ENCODE measurements at places on chromosomes 12 and 14.

- peak; percentile 60 for DNase-seq
Observed at GRCh38 chr12:26122681-26123481, 2.0 kb downstream of the BHLHE41 start.

DNA sequence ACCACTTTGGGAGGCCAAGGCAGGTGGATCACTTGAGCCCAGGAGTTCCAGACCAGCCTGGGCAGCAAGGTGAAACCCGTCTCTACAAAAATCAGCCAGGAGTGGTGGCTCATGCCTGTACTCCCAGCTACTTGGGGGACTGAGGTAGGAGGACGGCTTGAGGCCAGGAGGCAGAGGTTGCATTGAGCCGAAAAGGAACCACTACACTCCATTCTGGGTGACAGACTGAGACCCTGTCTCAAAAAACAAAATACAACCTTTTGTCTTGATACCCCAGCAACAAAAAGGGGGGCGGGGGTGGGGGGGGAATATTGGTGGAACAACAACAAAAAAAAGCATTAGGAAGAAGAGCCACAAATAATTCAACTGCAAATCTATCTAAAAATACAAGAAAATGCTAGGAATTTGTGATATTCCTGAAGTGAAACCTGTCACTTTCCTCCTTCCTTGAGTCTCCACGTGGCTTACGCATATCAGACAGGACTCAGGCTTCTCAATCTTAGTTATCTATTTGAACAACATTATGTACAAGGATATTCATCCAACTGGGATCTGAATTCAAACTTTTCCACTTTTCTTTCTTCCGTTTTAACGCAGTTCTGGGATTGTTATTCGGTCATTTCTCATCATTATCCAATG is 1.3 kb downstream of the R3HDM2 start:
- no peak for DNase-seq

GRCh38 chr12:92968176-92968813 is 39.2 kb upstream of the EEA1 start:
- no peak for DNase-seq

DNA sequence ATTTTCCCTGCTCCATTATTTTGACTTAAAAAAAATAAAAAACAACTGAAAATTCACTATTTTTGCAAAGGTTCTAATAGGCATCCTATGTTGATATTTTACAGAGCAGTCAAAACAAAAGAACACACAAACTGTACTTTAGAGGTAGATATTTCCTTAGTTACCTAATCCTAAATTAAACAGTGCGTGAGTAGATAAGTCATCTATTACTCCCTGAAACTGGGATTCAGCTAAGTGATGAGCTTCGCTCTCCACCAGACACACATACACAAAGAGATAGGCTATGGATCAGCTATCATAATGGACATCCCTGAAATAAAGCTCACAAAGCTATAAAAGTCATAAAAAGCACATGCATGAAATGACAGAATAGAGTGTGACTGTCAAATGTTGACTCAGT is 398.7 kb downstream of the SOX5 start:
- no peak for DNase-seq

DNA sequence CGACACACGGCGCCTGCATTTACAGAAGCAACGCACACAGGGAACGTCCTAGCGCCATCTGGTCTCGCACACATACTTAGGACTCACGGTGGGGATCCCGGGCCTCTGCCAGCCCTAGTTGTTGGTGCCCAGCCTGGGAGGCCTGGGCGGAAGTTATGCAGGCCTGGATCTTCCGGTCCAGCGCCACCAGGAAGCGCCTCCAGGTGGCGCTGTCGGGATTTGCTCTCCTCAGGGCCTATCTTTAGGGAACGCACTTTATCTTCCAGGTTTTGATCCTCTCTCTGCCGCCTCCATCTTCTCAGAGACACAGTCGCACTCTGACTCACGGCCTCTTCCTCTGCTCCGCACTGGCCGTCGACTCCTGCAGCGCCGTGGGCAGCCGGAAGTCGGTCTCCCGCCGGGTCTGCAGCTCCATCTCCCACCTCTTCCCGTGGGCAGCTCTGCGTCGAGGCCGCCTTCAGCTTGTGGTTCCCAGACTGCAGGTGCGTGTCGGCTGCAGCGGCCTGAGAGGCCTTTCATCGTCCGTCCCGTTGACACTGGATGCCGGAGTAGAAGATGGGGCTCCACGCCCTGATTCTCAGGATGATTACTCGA is 760.4 kb downstream of the TMEM121 start:
- no peak for DNase-seq

DNA sequence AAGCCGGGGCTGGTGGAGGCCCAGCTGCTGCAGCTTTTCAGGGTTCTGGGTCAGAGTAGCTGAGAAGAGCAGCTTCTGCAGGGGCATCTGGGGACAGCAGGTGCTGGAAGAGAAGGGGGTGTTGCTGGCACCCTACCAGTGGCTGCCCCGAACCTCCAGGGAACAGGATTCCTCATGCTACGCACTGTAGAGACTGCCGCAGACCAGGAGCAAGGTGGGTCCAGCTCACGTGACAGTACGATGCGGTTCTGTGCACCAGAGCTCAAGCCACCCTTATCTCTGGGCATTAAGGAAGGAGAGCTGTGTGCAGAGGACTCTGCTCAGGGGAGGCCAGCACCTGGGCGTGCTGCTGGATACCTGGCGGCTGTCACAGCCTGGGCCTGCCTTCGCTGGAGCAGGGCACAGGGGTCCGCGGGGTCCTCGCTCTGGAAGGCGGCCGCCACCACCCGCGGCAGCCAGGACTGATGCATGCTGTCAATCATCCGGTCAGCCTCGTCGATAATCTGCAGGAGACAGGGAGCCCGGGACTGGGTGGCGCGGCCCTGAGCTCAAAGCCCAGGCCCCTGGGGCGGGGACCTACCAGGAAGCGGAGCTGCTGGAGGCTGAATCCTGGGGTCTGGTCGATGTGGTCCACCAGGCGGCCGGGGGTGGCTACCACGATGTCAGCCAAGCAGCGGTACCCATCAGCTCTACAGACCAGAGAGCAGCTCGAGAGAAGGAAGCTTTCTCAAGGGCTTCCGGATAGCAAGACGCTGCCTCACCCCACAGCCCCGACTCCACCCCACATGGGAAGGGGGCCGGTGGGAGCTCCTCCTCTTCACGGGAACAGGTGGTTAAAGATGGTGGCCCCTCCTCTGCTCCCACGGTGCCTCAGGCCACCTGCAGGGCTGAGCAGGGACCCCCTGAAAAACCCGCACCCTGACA is 2.9 kb downstream of the DDX51 start:
- DNase-seq = no peak

- DNase-seq = no peak
Observed at GRCh38 chr14:76257842-76258397, 106.2 kb downstream of the GPATCH2L start.

DNA sequence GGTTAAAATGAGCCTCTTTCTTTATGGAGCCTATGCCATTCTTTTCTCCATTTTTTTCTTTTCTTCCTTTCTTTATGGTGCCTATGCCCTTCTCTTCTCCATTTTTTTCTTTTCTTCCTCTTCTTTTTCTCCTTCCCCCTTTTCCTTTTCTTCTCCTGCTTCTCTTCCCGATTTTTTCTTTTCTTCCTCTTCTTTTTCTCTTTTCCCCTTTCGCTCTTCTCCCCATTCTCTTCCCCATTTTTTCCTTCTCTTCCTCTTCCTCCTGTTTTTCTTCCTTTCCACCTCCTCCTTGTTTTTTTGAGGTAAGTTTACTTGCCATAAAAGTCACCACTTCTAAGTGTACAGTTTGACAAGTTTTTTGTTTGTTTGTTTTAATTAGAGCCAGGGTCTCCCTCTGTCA is 50.1 kb downstream of the KIAA0586 start:
- no peak for DNase-seq

GRCh38 chr12:98106031-98106683 is 409.2 kb upstream of the TMPO start:
- no peak for DNase-seq

GRCh38 chr12:5014269-5014668 is 29.4 kb upstream of the KCNA5 start:
- no peak for DNase-seq

DNA sequence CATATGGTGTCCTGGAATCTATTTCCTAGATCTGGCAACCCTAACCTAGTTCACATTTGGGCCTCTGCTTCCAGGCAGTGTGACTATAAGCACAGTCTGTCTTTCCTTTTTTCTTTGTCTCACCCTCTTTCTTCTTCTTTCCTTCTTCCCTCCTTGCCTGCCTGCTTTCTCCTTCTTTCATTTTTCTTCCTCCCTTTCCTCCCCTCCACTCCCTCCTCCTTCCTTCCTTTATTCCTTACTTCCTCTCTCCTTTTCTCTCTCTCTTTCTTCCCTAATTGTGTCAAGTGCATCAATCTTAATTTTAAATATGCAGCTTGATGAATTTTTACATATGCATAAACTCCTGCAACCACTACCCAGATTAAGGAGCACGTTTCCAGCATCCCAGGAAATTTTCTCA is 4.6 kb upstream of the DAO start:
- DNase-seq = no peak

DNA sequence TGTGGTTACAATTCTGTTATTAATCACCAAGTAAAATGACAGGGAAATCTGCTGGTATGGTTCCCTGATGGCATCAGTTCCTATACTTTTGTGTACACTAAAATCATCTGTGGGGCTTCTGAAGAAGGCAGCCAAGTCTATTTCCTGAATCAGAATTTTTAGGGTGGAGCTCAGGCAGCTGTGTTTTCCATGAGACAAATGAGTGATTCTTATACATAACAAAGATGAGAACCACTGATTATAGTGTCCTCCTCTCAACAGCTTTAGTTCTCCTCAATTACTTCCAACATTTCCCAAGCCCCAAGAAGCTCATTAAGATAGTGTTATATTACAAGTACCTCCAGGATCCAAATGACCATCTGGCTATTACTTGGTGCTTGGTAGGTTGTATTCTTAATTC is 64.5 kb upstream of the USP44 start:
- no peak for DNase-seq

GRCh38 chr14:29321646-29322045 is 555.1 kb downstream of the FOXG1 start:
- DNase-seq = no peak

GRCh38 chr12:128876559-128876958 is 23.3 kb downstream of the GLT1D1 start:
- DNase-seq = no peak

- DNase-seq = no peak
Observed at GRCh38 chr14:101992708-101993107, 28.3 kb downstream of the DYNC1H1 start.

DNA sequence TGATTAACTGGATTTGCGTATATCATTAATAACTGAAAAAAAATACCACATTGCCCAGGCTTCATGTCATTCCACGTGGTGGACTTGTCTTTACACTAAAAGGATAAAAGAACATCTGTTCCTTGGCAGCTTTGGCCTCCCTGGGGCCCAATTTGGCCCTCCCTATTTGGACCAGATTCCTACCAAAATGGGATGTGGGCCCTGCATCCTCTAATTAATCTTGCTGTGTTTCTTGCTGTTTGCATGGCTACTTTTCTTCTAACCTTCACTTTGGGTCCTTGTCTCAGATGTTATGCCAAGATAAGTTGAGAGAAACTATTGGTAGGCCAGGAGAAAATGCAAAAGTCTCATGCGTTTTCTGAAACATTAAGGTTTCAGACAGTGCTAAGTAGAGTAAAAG is 57.5 kb downstream of the PTHLH start:
- DNase-seq = no peak

- no peak for DNase-seq
Observed at GRCh38 chr14:91243074-91243471, 1.4 kb downstream of the GPR68 start.

DNA sequence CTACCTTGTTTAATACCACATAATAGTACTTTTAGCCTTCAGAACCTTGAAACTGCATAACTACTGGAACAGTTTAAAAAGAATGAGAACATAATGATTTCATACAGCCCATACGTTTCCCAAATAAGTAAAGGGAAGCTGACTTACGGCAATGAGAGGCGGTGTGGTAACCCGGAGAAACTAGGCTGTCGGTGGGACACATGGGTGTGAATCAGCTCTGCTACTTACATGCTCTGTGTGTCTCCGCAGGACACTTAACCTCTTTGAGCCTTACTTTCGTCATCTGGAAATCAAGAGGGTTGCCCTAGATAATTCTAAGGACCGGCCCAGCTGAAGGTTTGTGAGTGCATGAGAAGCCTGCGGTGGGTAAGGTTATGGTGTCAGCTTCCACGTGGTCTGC is 49.3 kb upstream of the PLEKHG3 start:
- DNase-seq = no peak

- no peak for DNase-seq
Observed at GRCh38 chr12:101666052-101666728, 31.2 kb upstream of the CHPT1 start.

- no peak for DNase-seq
Observed at GRCh38 chr14:88085736-88086135, 80.8 kb downstream of the GPR65 start.

DNA sequence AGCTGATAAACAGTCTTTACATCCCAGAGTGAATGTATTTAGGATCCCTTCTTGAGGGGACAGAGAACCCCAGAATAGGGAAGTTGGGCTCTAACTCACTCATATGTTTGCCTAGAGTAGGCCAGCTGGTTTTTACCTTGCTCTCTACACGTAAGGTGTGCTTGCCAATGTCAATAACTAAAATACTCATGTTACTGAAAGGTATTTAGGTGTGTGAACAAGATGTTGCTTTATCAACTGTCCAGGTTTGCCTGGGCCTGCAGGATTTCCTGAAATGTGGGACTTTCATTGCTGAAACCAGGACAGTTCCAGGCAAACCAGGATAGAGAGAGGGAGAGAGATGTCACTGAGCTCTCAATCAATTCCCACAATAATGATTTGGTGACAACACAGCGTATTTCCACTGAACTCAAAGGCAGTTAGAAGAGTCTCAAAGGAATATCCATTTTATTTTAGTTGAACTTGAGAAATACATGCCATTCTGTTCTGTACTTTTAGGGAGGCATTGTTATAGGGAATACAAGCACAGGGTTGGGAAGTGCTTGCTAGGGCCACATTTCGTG is 171.7 kb downstream of the NRXN3 start:
- DNase-seq = no peak

DNA sequence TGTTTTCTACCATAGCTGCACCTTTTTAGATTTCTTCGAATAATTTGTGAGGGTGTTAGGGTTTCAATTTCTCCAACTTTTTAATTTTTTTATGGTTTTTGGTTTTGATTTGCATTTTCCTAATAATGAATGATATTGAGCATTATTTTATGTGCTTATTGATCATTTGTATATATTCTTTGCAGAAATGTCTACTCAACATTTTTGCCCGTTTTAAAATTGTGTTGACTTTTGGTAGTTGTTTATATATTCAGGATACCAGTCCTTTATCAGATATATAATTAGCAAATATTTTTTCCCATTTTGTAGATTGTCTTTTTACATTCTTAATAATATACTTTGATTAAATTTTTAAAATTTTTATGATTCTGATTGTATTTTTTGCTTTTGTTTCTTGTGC is 306.7 kb downstream of the LRFN5 start:
- no peak for DNase-seq

Measured in stimulated activated effector memory CD8-positive, alpha-beta T cell treated with anti-CD3 and anti-CD28 coated beads, Interleukin-12 subunit alpha, Interleukin-12 subunit beta, amount 100 ng/mL, for 72 hours (primary cell).